T47D (cell line): ENCODE measurements at places on chromosomes 7 and 10.

- no peak for DNase-seq
These were observed 39.2 kb downstream of the EEPD1 start for GRCh38 chr7:36192053-36192824.

DNA sequence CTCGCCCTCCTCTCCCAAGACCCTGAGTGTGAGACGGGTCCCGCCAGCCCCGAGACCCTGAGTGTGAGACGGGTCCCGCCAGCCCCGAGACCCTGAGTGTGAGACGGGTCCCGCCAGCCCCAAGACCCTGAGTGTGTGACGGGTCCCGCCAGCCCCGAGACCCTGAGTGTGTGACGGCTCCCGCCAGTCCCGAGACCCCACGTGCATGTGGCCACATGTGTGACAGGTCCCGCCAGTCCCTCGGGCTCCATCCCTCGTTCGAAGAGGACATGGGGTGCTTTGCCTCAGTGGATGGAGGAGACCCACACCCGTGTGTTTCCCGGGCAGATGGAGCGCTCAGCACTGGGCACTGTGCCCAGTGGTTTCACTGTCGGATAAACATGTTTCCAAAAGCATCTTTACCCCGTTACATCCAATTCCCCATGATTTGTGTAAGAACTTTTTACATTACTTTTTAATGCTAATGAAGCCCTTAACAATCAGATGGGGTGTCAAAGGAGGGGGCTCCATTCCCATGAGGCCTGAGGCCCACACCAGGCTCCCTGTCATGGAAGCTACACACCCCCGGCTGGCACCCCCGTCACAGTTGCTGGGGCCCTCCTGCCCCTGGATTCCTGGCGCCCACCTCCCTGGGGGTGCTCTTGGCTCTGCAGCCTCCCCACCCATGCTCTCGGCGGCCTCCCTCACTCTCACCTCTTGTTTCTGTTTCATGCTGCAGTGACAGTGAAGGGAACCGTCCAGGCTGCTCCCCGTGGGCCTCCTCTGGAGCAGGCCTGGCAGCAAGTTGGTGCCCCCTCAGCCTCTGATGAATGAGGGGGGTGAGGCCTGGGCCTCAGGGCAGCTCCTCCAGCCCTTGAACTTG, 48.5 kb upstream of the CFAP46 start:
- no peak for DNase-seq

GRCh38 chr10:68594405-68594804, 34.3 kb downstream of the TET1 start:
- DNase-seq = no peak

DNA sequence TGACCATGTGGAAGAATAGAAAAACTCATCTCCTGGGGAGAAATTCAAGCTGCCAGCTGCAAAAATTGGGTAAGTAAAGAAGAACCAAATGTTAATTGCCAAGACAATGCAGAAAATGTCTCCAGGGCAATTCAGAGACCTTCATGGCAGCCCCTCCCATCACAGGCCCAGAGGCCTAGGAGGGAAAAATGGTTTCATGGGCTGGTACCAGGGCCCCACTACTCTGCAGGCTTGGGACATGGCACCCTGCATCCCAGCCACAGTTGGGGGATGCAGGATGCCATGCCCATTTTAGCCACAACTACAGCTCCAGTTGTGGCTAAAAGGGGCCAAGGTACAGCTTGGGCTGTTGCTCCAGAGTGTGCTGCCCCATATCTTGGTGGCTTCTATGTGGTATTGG, 20.9 kb upstream of the MKLN1 start:
- DNase-seq = no peak

DNA sequence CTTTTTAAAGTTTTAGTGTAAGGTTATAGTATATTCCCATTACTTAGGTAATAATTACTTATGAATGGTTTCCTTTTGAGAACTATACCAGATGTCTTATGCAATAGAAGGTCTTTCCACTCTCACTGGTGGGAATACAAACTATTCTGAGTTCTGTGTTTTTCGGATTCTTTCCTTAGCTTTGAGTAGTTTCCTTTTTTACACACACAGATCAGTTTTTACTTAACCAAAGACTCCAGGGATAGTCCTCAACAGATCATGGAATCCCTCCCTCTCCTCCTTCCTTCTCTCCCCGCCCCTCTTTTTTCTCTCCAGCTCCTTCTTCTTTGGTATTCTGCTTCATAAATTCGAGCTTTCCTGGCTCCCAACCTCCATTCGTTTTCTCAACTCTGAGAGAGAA, 13.3 kb downstream of the COPG2 start:
- DNase-seq = no peak

- no peak for DNase-seq
These were observed 32.6 kb upstream of the ZNRF2 start for GRCh38 chr7:30251708-30252329.

GRCh38 chr10:33263453-33263852, 71.0 kb downstream of the NRP1 start:
- DNase-seq = no peak

DNA sequence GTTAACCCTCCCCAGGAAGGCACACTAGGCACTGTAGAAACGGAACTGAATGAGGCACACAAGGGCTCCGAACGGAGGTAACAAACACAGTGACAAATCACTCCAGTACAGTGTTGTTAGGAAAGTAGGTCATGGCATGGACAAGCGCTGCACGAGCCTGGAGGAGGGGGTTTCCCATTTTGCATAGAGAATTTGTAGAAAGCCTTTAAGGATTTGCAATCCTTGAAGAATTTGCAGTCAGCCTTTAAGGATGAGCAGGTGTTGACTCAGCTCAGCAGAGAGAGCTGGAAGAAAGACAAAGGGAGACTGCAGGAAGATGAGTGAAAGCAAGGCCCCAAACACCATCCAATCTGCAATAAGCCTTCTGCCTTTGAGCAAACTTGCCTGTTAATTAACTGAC, 51.1 kb upstream of the PPP1R3C start:
- DNase-seq = no peak

GRCh38 chr10:392705-393037, 257.4 kb downstream of the ZMYND11 start:
- no peak for DNase-seq

DNA sequence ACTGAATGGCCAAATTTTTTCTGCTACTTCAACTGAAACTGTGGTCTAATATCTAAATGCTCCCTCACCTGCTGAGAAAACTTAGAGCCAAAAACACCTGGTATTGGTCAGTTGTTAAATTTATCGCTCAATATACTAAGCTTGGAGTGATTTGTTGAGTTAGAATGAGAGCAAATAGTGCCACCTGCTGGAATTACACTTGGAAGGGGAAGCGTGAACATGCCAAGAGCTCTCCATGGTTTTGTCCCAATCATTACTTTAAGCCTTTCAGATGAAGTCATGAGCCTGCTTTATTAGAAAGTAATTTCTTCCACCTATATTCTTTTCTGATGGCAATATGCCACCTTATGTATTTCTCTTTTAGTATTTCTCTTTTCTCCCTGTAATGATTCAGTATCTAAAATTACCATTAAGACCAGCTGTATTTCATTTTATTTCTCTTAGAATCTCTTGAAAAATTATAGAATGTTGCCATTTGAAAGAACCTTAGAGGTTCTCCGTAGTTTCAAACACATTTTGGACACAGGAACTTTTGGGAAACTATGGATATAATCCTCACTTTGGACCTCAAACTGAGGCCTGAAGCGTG, 447.8 kb upstream of the C7orf33 start:
- DNase-seq = peak; percentile 71

GRCh38 chr7:28001896-28002295, 178.7 kb downstream of the JAZF1 start:
- DNase-seq = no peak

- no peak for DNase-seq
These were observed 22.6 kb downstream of the HSPA12A start for GRCh38 chr10:116719804-116720203.

- no peak for DNase-seq
These were observed 40.3 kb upstream of the LHFPL3 start for GRCh38 chr7:104288137-104288536.

DNA sequence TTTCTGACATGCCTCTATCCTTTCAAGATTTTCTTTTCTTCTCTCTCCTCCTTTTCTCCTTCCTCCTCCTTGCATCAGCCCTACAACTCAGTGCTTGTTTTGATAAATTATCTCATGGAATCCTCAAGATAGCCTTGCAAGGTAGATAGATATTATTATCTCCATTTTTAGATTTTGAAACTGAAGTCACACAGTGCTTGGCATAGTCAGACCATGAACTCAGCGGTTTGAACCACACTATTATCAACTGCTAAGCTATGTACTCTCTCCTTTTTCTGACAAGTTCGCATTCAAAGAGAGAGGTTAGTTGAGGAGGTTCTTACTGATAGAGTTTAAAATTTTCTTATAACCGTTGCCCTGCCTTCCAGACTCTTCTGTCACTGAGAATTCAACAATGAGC, 79.1 kb downstream of the SUGCT start:
- no peak for DNase-seq

GRCh38 chr7:111140091-111140865, 49.4 kb downstream of the LRRN3 start:
- DNase-seq = no peak

GRCh38 chr7:127651556-127652332, at the start of gene SND1:
Gene SND1 (plus strand): TSS chr7:127652194. CDS start chr7:127652374, 180 bp downstream.
- DNase-seq = peak; percentile 98

DNA sequence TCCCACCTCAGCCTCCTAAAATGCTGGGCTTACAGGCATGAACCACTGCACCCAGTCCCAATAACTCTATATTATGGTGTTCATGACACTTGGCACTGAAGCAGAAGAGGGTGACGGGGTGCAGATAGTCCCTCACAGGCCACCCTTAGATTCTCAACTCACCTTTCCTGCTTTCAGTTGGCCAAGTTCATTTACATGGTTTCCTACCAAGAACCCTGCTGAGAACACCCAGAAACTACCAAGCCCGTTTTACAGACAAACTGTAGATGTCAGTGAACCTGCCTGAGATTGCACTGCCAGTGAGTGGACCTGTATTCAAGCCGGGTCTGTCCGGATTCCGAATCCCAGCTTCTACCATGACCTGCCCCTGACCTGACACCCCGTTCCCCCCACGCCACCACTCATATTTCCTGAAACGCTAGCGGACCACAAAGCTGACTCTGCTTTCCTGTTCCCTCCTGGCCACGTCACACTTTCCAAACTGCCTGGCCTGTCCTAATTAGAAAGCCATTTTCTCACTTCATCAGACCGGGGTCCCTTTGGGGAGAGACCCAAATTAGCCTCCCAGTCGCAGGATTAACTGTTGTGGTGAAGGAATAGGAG, 17.3 kb downstream of the GRID2IP start:
- DNase-seq = no peak

- DNase-seq = peak; percentile 15
These were observed 1.1 kb downstream of the JMJD1C start for GRCh38 chr10:63464402-63465292.

- no peak for DNase-seq
These were observed 363.2 kb downstream of the PRPF18 start for GRCh38 chr10:13949844-13950542.

- no peak for DNase-seq
These were observed 190.1 kb downstream of the SDHAF3 start for GRCh38 chr7:97307521-97308108.

GRCh38 chr7:90411510-90411909, 8.2 kb downstream of the CLDN12 start:
- no peak for DNase-seq
